ENCODE measurements at places on chromosomes 11 and 22.

DNA sequence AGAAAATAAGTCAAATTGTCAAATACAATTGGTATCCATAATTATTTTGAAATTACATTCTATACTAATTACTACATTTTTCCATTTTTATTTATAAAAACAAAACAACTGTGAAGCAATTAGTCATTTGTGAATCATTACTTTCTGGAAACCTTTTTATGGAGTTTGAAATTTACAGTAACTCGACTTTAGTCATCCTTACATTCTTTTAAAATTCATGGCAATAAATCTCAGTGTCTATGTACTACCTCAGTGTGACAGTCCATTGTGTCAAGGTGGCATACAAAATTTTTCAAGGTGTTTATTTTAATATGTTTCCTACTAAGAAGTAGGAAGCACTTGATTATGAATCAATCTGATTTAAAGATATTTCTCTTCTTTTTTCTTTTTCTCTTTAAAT, 1949.4 kb upstream of the RAG2 start:
- DNase-seq = no peak

DNA sequence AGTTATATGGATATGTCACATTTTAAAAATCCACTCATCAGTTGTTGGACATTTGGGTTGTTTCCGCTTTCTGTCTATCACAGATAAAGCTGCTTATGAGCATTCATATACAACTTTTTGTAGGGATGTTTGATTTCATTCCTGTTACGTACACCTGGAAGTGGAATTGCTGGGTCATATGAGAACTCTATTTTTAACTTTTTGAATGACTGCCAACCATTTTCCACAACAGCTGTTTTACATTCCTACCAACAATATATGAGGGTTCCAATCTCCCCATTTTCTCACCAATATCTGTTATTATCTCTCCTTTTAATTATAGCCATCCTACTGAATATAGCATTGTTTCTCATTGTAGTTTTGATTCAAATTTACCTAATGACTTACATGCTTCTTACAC, 172.0 kb downstream of the UVRAG start:
- no peak for DNase-seq

DNA sequence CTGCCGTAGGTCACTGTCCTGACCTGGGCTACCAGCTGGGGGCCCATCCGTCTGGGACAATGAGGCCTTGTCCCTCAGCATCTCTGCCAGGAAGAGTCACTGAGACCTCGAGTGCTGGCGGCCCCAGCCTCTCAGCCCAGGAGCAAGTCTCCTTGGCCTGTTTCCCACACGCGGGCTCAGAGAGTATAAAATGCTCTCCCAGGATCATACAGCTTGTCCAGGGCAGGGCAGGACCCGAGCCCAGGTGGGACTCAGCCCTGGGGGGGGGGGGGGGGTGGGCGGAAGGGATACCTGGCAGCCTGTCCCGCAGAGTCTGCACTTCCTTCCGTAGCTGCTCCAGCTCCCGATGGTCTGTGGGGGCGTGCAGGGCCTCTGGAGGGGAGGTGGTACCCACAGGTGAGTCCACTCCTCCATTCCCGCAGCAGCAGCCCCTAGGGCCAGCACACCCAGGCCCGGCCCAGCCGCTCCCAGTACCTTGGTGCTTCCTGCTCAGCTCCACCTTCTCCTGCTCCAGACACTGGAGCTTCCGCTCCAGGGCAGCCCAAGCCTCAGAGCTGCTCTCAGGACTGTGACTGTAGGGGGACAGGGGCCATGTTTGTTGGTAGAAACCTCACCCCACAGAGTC, 7.9 kb downstream of the CDC42BPG start:
- no peak for DNase-seq

- DNase-seq = no peak
These were observed 5.9 kb downstream of the EFEMP2 start for GRCh38 chr11:65866509-65867283.

GRCh38 chr22:42655693-42656092, 6.5 kb upstream of the CYB5R3 start:
- DNase-seq = peak; percentile 91

- peak; percentile 85 for DNase-seq
These were observed 199.3 kb downstream of the PGR start for GRCh38 chr11:100930185-100930778.

- DNase-seq = peak; percentile 75
These were observed 21.2 kb upstream of the GRAMD1B start for GRCh38 chr11:123408619-123409455.

GRCh38 chr22:19710020-19710768, 4.1 kb upstream of the SEPTIN5 start:
- no peak for DNase-seq

DNA sequence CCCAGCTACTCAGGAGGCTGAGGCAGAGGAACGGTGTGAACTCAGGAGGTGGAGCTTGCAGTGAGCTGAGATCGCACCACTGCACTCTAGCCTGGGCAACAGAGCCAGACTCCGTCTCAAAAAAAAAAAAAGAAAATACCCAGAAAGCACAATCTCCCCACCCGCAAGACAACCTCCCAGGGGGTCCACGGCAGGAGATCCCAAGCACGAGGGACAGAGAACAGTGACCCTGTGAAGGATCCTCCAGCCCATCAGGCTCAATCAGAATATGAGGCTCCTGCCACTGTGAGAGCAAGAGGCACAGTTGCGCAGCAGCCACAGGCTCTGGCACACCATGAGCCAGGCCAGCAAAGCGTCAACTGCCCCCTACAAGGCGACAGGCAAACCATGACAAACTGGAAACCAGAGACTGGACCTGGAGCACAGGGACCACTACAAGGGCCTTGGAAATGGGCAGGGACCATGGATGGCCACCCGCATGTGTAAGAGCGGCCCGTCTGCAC, 164.8 kb upstream of the GRK3 start:
- DNase-seq = no peak

DNA sequence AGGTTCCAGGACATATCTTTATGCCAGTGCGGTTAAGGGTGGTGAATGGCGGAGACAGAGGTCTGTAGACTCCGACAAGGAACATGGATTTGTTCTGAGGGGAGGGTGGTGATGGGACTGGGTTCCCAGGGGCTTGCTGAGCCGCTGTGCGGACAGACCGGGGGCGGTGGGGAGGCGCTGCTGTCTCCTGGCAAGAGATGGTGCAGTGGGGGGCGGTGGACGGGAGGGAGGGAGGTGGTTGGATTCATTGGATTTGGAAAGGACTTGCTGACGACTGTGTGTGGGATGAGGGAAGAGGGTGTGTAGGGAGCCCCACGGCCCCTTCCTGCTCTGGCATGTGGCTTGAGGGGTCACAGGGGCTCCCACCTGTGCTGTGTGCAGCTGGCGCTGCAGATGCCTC, 43.2 kb downstream of the FLRT1 start:
- no peak for DNase-seq

- no peak for DNase-seq
These were observed 1291.0 kb downstream of the LRRC4C start for GRCh38 chr11:40168414-40168813.

DNA sequence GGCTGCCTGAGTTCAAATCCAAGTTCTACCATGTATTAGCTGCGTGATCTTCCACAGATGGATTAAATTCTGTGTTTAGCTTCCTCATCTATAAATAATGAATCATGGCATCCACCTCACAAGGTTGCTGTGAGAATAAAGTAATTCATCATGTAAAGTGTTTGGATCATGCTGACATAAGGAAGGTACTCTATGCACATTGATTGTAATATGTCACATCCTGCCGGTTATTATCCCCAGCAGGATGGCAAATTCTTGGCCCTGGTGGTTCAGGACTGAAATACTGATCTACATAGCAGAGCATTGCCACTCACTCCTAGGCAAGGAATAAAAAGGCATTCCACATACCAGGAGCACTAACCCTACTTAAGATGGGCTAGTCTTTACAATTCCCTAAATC, 40.8 kb downstream of the LGR4 start:
- DNase-seq = no peak

GRCh38 chr11:78438298-78438975, 20.8 kb upstream of the GAB2 start:
- DNase-seq = peak; percentile 82

GRCh38 chr11:119316729-119317591, at the start of gene MCAM:
TSS of gene MCAM (minus strand) at chr11:119317130. CDS start at chr11:119317101, 29 bp downstream.
- DNase-seq = peak; percentile 41

- DNase-seq = no peak
These were observed at the start of gene CYB5R2 for GRCh38 chr11:7672960-7673723. TSS of gene CYB5R2 (minus strand) at chr11:7673500. CDS start at chr11:7672825, 675 bp downstream.

DNA sequence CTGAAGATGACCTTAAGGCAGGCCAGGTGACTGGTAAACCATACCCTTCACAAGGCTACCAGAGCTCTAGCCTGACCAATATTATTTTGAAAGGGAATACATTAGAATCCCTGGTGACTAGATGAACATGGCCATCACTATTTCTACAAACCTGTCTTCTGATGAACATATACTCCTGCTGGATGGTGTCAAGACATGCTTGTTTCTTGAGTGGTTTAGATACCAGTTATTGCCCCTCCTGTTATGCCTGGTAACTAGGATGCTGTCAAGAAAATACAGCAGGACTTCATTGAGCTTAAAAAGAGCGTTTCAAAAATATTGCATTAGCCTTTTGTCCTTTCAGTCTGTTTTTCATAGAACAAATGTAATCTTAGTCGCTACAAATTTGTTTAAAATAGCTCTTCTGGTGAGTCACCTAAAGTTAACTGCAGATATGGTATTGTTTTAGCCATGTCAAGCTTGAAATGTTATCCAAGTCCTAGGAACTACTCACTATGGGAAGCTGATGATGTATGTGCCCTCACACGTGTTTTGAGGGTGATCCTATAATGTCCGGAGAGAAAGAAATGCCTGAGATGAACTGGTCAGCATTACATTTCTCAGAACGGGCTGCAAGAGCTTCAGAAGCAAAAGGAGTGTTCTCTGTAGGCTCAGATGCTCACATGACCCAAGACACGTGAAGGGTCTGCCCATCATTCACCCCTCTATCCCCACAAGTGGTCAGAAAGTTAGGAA, 20.6 kb downstream of the ADM start:
- no peak for DNase-seq

- peak; percentile 87 for DNase-seq
These were observed 32.0 kb upstream of the COMT start for GRCh38 chr22:19909350-19910179.

GRCh38 chr11:108614086-108614485, 20.5 kb upstream of the EXPH5 start:
- no peak for DNase-seq

DNA sequence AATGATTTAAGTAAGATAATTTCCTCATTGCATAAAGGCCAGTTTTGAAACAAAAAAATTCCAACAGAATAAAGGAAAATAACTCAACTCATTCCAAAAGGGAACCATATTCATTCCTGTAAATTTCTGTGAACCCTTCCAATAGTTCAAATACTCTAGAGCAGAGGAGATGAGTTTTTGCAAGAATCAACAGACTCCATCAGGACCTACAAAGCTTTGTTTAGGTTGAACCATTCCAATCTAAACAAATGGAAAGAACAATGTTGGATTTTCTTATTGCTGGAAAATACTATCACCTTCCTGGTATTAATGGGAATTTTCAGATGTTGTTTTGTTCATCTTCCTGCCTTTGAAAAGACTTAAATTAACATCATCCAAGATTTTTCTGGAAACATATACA, 21.8 kb upstream of the OR5AN1 start:
- DNase-seq = no peak

DNA sequence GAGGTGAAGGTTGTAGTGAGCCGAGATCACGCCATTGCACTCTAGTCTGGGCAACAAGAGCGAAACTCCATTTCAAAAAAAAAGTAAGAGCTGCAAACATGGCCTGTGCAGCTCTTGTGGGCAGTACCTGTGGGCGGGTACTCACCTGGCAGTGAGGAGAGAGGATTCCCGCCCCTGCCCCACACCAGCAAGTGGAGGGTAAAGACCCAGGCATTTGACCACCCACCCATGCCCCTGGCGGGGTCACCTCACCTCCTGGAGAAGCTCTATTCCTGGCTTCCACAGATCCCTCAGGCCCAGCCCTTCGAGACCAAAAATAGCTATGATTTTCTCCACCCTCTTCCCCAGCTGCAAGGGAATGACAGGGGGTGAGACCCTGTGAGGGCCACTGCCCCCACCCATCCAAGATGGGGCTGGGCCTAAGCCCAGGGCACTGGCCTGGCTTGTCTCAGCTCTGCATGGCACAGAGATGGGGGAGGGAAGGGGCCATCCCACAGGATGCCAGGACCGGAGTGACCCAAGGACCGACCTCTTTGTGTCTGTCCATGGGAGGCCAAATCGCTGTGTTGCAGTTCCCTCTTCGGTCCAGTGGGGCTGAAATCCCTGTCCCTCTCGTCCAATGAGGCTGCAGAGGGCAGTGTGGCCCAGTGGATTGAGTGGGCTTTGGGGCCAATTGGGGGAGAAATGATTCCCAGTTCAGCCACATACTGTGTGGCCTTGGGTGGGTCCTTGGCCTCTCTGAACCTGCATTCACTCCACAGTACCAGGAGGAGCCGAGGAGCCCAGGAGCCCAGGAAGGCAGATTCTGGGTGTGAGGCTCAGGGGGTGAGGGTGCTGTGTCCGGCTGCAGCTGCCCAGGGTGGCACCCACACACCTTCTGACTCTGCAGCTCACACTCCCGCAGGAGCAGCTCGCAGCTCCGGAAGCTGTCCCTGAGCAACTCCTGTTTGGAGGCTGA, 14.6 kb downstream of the SEC14L6 start:
- DNase-seq = no peak

- no peak for DNase-seq
These were observed 3.5 kb downstream of the CHRM4 start for GRCh38 chr11:46387919-46388618.

- DNase-seq = peak; percentile 57
These were observed 115.9 kb downstream of the CEP164 start for GRCh38 chr11:117443266-117444186.

- DNase-seq = no peak
These were observed 119.2 kb downstream of the ARHGAP42 start for GRCh38 chr11:100806296-100806695.

GRCh38 chr11:76781807-76782530, 1.2 kb upstream of the TSKU start:
- no peak for DNase-seq

GRCh38 chr11:72305077-72305476, 61.1 kb upstream of the PHOX2A start:
- no peak for DNase-seq

DNA sequence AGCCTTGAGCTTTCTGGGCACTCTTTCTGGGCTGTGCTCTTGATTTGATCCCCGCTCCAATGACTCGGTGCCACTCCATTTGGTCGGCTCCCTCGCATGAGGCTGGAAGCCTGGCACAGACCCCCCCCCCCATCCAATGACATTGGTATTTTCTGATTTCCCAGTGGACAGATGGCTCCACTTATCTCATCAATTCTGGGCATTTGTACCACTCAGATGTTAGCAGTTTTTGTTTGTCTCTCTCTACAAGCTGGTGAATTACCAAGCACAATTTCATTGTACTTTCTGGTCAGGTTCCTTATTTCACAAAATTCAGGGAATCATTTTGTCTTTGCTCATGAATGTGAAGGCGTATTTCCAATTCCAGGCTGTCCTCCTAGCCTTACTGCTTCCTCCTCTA, 9.1 kb downstream of the DNAL4 start:
- no peak for DNase-seq

DNA sequence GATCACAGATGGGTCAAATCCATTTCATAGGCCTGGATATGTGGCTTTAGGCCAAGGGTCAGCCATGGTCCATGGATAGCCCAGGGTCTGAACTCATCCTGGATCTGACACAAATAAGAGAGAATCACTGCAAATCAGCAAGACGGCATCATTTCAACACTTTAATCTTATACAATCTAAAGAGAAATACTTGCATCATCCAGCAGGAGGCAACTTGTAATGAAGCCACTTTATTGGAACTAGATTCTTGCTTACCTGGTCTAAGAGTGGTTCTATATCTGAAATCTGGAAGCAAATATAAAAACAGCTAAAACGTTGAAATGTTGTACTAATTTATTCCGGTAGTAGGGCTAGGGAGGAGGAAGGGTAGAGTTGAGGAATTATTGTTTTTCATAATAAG, 870.1 kb downstream of the JRKL start:
- DNase-seq = no peak
